Activated naive CD4-positive, alpha-beta T cell treated with anti-CD3 and anti-CD28 coated beads for 36 hours (primary cell): ENCODE measurements at places on chromosomes 4 and X. TPM values are rescaled to one million over a fixed set of nuclear protein-coding genes. Genes with fewer than 3 reads are reported as not detected.
A peak's percentile ranks its signal among the peaks of the same experiment; 100 is the strongest.

The STPG2 gene
- not detected for total RNA-seq

DNA sequence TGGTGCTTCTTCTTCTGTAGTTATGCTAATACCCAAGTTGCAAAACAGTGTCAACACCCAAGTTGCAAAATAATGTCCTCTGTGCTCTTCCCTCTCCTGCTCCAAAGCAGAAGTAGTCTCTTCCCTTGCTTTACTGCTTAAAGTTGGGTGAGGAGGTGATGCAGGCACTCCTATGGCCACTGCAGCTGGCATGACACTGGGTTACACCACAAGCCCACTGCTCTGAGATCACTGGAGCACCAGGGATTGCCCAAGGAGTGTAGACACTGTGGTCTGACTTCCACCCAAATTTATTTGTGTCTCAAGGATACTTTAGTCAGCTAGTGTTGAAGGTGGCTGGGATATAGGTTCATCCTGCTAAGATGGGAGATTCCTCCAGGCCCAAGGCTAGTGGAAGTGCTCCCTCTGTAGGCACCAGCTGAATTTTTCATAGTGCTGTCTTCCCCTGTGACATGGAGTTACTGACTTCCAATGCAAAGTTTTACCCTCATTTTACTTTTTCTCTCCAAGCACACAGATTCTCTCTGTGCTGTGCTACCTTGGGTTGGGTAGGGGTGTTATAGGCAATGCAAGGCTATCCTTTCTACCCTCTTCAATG is 196.2 kb upstream of the TENT5D start:
- no peak for DNase-seq

GRCh38 chrX:120857240-120857639 is 18.4 kb downstream of the CT47B1 start:
- DNase-seq: no peak

The HTN1 gene
- not detected for total RNA-seq

DNA sequence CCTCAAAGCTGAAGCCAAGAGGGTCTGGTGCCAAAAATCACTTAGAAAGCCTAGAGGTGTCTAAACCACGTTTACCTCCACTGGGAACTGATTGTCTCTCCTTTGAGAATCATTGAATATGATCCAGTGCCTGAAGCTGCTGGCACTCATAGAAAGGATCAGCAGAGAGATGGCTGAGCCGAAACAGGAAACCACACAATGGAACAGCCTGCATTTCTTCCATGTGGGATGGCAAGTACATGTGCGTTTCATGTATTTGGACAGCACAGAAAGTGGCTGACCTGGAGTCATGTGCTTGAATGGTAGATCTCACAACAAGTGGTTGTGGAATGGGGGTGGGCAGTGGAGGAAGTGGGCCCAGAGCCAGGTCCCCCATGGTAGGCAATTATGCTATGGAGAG is 533.7 kb downstream of the INPP4B start:
- no peak for DNase-seq

- DNase-seq: peak; percentile 40
These were observed 181.0 kb upstream of the KCNIP4 start for GRCh38 chr4:22129454-22130029.

GRCh38 chrX:53594354-53594753 is 92.2 kb downstream of the HUWE1 start:
- no peak for DNase-seq

DNA sequence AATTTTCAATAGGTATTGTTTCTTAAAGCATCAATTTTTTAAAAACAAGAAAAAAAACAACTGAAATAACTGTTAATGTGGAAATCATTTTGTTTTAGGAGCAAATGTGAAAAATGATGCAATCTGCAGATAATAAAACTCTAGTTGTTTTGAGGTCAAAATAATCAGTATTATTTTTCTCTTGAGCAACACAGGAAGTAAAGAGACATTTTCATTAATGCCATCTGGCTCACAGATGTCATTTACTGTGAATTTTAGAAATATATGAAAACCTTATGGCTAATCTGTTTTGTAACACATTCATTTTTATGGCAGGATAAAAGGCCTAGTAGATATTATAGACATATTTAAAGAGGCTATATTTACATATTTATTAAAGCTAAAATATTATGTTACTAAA is 141.6 kb downstream of the PCDH18 start:
- no peak for DNase-seq

GRCh38 chrX:65781845-65782244 is 114.4 kb downstream of the MSN start:
- DNase-seq: no peak

GRCh38 chr4:13681570-13681969 is 54.0 kb upstream of the BOD1L1 start:
- DNase-seq: no peak

DNA sequence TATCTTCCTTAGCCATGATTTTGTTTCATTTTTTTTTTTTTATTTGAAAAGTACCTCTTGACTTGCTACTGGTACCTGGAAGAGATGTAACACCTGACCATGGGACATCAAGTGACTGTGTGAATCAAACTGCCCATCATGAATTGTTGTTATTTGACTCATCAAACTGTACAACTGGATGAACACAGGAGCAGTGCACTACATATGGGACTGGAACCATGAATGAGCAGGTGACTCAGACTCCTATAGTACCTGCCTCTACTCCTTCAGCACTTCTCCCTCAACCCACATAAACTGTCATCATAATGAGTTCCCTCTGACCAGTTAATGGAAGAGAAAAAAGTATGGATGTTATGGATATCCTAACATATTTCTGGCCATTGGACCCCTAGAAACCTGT is 15.9 kb upstream of the UBE2D3 start:
- no peak for DNase-seq

DNA sequence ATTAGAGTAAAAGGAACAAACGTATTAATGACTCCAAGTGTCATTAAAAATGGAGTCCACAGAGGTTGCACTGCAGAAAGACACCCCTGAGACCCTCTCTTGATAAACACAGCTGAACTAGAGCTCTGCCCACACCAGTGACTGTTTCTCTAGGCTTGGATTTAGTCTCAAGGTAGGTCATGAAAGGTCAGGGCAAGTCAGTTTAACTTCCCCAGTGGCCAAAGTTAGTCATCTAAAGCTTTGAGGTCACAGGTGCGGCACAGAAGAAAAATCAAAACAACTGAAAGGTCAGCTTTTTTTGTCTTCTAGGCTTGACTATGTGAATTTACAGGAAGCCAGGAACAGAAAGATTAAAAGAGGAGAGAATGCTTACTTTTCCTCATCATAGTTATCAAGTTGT is 749.6 kb downstream of the RAB28 start:
- no peak for DNase-seq

DNA sequence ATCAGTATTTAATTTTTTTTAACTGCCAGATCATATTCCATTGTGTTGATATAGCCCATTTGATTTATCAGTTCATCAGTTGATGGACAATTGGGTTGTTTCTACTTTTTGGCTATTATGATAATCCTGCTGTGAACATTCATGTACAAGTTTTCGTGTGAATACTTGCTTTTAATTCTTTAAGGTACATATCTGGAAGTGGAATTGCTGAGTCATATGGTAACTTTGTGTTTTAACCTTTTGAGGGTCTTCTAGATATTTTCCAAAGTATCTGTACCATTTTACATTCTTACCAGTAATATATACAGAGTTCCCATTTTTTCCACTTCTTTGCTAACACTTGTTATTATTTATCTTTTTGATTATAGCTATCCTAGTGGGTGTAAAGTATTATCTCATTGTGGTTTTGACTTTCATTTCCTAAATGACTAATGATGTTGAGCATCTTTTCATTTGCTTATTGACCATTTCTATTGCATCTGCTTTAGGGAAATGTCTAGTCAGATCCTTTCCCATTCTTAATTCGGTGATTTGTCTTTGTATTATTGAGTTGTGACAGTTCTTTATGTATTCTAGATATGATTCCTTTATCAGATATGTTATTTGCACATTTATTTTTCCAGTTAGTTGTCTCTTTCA is 75.2 kb upstream of the NUDT6 start:
- DNase-seq: no peak

The GASK1B gene
- not detected for total RNA-seq

GRCh38 chr4:58090539-58090938 is 980.4 kb upstream of the IGFBP7 start:
- no peak for DNase-seq

GRCh38 chr4:101280866-101281600 is 66.3 kb downstream of the PPP3CA start:
- no peak for DNase-seq

The CXorf49 gene
- total RNA-seq: not detected

GRCh38 chr4:22237155-22237751 is 278.6 kb downstream of the ADGRA3 start:
- DNase-seq: peak; percentile 70

The PRKG2 gene
- total RNA-seq: 1.2 TPM

The RENBP gene
- 11.3 TPM for total RNA-seq

The HMX1 gene
- not detected for total RNA-seq

DNA sequence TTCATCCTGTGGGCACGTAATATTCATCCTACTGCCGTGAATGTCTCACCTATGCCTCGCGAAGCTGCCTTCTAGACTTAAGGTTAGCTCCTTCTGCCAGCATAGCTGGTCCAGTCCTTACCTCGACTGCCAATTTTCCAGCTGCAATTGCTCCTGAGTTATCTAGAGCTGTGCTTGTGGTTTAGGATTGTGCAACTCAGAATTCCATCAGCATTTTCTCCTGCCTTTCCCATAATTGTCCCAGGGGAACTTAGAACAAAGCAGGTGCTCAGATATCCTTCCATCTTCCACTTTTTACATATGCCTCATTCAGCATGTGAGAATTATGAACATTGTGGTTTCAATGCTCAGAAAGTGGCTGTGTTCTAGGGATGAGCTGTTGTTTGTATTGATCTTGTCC is 131.4 kb upstream of the ADGRL3 start:
- DNase-seq: no peak

The DRD5 gene
- not detected for total RNA-seq

- DNase-seq: peak; percentile 41
These were observed 748 bp downstream of the CFP start for GRCh38 chrX:47628982-47629381.

DNA sequence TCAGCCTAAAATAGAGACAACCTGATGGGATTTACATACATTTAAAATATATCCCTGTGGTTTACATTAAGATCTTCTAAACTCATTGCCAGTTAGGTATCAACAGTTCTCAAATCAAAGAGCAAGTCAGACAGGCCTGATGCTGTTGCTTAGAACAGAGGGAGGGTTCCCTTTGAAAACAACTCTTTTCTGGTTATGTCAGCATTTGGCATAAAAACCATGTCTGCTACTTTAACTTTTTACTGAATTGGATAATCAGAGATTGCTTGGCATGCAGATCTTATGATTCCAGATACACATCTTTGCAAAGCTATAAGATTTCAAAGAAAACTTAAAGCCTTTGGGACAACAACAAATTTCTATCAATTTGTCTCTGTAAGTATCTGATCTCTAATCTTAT is 140.8 kb downstream of the CPE start:
- no peak for DNase-seq

- DNase-seq: no peak
These were observed 10.6 kb downstream of the NDP start for GRCh38 chrX:43962636-43963035.

DNA sequence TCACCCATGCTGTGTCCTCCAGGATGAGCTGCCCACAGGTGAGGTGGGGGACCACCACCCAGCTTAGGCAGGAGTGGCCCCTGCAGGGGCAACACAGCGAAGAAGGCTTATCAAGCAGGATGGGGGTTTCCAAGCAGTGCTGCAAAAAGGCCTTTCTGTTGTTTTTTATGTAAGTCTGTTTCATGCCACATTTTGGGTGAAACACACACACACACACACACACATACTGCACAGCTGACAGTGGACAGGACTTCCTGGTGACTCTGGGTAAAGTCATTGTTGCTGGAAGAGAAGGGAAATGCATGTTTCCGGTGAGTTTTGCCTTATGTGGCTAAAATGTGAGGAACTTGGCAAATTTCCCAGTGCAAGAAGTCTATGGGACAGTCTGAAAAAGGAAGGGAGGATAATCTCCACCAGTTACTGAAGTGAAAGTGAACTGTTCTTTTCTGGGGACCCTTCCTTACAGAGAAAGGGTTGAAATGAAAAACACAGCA is 119.2 kb downstream of the IRF2 start:
- peak; percentile 58 for DNase-seq

DNA sequence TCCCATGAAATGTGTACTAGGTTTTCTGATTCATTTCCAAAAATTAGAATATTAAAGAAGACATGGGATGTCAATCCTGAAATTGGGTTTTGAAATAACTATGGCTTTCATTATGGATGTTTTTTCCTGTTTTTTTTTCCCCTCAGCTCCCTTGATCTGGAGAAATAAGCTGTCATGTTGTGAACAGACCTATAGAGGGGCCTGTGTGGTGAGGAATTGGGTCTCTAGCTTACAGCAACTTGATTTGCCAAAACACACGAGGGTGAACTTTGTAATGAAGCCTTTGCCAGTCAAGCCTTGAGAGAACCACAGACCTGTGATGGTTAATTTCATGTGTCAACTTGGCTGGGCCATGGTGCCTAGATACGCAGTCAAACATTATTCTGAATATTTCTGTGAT is 2413.6 kb downstream of the PCDH7 start:
- DNase-seq: no peak

GRCh38 chr4:181176306-181176705 is 1066.9 kb upstream of the TENM3 start:
- DNase-seq: no peak

GRCh38 chr4:114577386-114577785 is 21.2 kb upstream of the UGT8 start:
- DNase-seq: no peak

DNA sequence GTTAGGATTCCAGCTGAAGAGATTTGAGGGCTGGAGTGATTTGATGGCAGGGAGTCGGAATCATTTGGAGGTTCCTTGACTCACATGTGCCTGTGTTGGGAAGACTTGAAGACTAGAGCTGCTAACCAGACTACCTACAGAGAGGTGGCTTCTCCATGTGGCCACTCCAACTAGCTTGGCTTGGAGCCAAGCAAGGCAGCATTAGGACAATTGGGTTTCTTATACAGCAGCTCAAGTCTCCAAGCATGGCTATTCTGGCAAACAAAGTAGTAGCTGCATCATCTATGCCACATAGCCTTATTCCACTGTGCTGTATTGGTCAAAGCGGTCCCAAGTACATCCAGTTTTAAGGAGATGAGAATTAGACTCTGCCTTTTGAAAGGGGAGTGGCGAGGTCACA is 171.7 kb upstream of the SLC4A4 start:
- no peak for DNase-seq

- peak; percentile 6 for DNase-seq
These were observed 886 bp upstream of the NDST3 start for GRCh38 chr4:118033148-118034052.

- DNase-seq: no peak
These were observed 28.6 kb upstream of the NAF1 start for GRCh38 chr4:163195247-163195765.

The ESX1 gene
- not detected for total RNA-seq
